ENCODE measurements at places on chromosomes 13 and 19.

- DNase-seq: no peak
These were observed 35.0 kb downstream of the ZSWIM4 start for GRCh38 chr19:13830114-13830740.

DNA sequence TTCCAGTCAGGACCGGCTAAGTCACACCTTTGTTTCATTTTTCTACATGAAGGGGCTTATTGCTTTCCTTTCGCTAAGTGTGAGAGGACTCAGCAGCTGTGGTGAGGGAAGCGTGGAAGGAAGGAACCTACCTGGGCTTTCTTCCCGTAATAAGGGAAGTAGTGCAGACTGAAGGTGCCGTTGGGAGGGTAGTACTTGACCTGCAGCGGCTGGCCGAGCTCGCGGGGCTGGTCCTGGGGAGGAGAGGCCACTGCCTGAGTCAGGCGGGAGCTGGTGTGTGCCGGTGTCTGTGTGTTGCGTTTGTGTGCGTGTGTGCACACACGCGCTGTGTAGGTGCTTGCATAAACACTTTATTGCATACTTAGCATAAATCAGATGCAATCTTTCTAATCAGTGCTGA lies 7.7 kb downstream of the ATP4B start:
- no peak for DNase-seq

GRCh38 chr13:21238267-21238666 lies 61.8 kb downstream of the MRPL57 start:
- no peak for DNase-seq

- no peak for DNase-seq
These were observed 138.0 kb downstream of the ENOX1 start for GRCh38 chr13:43648733-43649132.

DNA sequence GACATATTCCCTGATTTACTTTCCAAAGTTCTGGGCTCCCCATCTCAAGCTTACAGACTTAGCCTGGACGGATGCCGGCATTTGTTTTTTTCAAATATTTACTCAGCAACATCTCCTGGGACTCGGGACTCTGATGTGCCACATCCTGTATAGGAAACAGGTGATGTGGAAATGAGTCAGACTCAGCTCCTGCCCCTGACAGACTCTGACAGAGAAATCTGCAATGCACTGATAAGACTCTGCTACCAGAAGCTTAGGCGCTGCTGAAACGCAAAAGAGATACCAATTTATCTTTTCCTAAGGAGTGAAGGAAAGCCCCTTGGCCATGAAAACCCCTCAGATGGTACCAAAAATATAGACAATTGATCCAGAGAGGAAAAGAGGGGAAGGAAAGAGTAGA lies 16.2 kb downstream of the LAIR2 start:
- DNase-seq: peak; percentile 39

- no peak for DNase-seq
These were observed 41.2 kb upstream of the TPM4 start for GRCh38 chr19:16034958-16035560.

GRCh38 chr13:76316998-76317527 lies 569.1 kb downstream of the KCTD12 start:
- no peak for DNase-seq
